Sigmoid colon (tissue), 7 donors: ENCODE measurements at places on chromosomes 12 and 14. TPM values are rescaled to one million over a fixed set of nuclear protein-coding genes. Genes with fewer than 3 reads are reported as not detected.

- DNase-seq: peak; percentile 52
Measured at GRCh38 chr14:104394409-104394851, 185.1 kb upstream of the C14orf180 start.

GRCh38 chr14:58796242-58797009, 158.7 kb downstream of the DACT1 start:
- DNase-seq: no peak

GRCh38 chr12:15977999-15978951, 67.1 kb downstream of the DERA start:
- no peak for DNase-seq

DNA sequence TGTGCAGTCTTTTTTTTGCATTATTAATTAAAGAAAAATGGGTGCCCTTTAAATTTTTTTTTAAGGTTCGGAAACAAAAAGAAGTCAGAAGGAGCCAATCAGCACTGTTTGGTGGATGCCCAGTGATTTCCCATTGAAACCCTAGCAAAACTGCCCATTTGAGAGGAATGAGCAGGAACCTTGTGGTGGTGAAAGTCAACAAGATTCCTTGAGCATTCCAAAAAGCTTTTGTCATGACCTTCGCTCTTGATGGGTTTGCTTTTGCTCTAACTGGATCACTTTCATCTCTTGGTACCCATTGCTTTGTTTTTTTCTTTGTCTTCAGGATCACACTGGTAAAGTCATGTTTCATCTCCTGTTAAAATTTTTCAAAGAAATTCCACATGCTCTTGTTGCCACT, 54.1 kb downstream of the ADIPOR2 start:
- DNase-seq: no peak

KITLG gene
- total RNA-seq: 54.6 TPM

TSPAN19 gene
- total RNA-seq: not detected

LAG3 gene
- 3.3 TPM for total RNA-seq

DNA sequence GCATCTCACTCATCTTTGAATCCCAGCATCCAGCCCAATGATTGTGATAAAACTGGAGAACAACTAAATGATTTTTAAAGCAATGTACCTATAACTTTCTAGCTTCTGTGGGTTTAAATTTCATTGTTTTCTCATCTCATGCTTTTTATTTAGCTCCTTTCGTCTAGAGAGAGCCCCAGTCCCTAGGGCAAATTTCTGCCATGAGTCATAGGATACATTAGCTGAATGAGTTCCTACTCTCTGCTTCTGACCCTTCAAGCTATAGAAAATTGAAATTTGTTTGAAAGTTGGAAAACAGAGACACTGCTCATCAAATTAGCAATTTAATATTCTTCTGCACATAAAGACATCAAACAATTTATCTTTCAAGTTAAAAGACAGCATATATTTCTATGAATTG, 113.9 kb downstream of the KIF21A start:
- DNase-seq: no peak

DNA sequence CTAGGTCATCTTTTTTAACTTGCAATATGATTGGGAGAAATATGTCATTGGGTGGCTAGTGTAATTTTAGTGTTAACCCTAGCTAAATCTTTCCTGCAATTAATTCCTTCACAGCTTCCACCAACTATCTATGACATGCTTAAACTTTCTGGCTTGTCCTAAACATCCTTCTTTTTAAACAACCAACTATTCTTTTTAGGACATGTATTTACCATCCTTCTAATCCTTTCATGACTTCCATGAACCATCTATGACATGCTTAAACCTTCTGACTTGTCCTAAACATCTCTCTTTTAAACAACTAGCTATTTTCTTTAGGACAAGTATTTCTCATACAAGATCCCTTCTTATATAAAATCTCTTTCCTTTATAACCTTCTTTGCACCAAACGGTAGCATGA, 179.6 kb upstream of the PDZRN4 start:
- DNase-seq: no peak

GRCh38 chr12:77372494-77372893, 307.1 kb upstream of the E2F7 start:
- no peak for DNase-seq

- DNase-seq: no peak
Measured at GRCh38 chr12:64794305-64794704, 30.1 kb upstream of the TBC1D30 start.

GRCh38 chr12:9148926-9149325, 33.2 kb upstream of the A2M start:
- DNase-seq: no peak

CRACR2A gene
- total RNA-seq: 1.1 TPM

GRCh38 chr12:102421802-102422583, 58.4 kb downstream of the IGF1 start:
- no peak for DNase-seq

RILPL2 gene
- total RNA-seq: 6.1 TPM

SAMD4A gene
- total RNA-seq: 81.7 TPM

- no peak for DNase-seq
Measured at GRCh38 chr12:31119192-31119802, 45.6 kb downstream of the DDX11 start.

DNA sequence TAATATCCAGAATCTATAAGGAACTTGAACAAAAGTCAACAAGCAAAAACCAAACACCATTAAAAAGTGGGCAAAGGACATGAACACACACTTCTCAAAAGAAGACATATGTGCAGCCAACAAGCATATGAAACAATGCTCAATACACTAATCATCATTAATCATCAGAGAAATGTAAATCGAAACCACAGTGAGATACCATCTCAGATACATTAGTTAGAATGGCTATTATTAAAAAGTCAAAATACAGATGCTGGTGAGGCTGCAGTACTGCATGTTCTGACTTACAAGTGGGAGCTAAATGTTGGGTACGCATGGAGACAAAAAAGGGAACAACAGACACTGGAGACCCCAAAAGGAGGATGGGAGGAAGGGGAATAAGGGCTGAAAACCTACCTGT, 67.1 kb downstream of the BLTP3B start:
- no peak for DNase-seq

DNA sequence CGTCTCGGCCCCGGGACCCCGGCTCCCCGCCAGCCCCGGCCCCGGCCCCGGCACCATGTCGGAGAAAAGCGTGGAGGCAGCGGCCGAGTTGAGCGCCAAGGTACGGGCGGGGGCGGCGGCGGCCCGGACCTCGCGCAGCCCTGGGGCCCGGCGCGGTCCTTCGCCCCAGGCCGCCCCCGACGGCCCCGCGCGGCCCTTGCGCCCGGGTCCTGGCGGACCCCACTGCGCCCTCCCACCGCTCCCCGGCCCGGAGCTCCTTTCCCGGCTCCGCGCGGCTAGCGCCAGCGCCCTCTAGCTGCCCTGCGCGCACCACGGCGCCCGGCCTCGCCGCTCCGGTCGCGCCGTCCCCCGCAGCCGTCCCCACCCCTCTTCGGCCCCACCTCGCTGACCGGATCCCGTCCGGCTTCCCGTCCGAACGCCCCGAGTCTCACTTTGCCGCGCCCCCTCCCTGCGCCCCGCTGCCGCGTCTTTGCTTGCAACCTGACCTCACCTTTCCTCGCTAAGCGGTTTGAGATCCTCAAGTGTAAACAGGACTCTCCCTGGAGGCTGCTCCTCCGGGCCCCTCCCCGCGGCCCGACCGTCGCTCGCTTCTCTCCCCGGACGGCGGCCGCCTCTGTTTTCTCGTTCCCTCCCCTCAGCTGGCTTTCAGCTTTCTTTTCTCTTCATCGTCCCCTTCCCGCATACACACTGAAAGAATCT, 637 bp downstream of the PTMS start:
- DNase-seq: peak; percentile 91

DNA sequence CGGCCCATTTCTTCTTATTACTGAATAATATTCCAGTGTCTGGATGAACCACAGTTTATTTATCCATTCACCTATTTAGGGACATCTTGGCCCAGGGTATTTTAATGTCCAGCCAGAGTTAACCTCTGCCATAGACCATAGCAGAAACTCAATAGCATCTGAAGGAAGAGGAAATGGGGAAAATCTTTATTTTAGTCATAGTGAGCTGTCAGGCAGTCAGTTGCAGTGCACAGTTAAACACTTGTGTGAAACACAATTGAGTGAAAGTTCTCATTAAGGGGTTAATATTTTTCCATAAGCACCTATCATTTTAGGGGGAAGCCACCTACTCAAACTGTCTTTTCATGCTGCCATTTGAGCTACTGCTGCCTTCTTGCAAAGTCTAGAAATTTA, 197.3 kb upstream of the PPFIA2 start:
- DNase-seq: no peak
